ENCODE measurements at places on chromosomes 13 and 19. TPM values are rescaled to one million over a fixed set of nuclear protein-coding genes. Genes with fewer than 3 reads are reported as not detected.
A peak's percentile ranks its signal among the peaks of the same experiment; 100 is the strongest.

GRCh38 chr13:33958964-33959363 is 141.0 kb downstream of the RFC3 start:
- DNase-seq = no peak

DNM2 gene
- total RNA-seq = 184 TPM

DNA sequence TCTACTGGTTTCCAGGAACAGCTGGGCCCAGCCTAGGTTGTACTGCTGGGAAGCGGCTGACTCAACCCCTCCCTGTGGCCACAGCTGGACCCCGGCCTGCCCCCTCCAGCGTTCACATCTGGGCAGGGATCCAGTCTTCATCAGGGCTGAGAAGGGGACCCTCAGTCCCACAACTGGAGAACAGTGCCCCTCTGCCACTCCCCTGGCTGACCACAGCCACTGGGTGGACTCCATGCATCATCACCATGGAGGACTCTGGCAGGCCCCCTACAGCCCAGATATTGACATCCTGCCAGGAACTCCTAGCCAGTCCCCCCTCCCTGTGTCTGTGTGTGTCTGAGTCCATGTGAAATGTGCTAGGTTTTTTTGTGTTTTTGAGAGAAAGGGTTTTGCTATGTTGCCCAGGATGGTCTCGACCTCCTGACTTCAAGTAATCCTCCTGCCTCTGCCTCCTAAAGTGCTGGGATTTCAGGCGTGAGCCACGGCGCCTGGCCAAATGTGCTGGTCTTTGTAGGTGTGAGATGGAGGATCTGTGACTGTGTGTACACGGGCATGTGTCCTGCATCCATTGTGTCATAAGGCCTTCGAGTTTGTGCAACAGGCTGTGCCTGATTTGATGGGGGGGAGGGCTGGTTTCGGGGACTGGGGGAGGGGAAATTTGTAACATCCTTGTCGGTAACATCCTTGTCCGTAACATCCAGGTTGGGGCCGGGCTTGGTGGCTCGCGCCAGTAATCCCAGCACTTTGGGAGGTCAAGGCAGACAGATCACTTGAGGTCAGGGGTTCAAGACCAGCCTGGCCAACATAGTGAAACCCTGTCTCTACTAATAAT is 4.0 kb upstream of the HOOK2 start:
- peak; percentile 54 for DNase-seq

DNA sequence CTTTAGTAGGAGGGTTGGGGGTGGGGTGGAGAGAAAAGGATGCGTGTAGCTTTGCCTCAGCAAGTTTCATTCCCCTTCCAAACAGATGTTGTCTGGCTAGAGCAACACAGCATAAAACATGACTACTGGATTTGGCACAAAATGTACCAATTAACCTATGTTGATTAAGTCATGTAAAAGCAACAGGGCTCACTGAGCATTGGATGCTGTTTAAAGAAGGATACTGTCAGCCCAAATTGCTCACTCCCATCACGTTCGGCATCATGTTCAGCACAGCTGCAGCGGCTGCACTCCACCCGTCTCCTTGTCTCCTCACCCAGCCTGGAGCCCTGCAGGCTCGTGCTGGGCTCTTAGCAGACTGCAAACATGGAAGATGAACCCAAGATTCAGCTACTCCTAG is 77.5 kb downstream of the DLEU7 start:
- no peak for DNase-seq

CYP4F22 gene
- total RNA-seq = not detected

DNA sequence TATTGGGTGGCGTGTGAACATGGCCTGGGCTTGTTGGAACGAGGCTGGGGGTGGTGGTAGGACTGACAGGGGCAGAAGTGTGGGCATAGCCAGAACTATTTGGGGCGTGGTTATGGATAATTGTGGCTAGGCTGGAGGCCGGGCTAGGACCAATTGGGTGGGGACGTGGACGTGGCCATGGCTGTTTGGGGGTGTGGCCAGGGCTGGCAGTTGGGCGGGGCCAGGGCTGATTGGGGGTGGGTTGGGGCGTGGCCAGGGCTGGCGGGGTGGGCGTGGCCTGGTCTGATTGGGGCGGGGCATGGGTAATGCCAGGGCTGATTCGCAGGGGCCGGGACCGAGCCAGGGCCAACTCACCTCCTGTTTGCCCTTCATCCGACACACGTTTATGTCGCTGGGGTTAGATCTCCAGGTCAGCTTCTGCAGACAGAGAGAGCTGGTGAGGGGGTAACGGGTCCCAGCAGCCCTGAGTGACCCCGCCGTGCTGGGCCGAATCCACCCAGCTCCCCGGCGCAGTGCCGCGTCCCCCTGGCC is 2.8 kb downstream of the SEMA6B start:
- no peak for DNase-seq

DNA sequence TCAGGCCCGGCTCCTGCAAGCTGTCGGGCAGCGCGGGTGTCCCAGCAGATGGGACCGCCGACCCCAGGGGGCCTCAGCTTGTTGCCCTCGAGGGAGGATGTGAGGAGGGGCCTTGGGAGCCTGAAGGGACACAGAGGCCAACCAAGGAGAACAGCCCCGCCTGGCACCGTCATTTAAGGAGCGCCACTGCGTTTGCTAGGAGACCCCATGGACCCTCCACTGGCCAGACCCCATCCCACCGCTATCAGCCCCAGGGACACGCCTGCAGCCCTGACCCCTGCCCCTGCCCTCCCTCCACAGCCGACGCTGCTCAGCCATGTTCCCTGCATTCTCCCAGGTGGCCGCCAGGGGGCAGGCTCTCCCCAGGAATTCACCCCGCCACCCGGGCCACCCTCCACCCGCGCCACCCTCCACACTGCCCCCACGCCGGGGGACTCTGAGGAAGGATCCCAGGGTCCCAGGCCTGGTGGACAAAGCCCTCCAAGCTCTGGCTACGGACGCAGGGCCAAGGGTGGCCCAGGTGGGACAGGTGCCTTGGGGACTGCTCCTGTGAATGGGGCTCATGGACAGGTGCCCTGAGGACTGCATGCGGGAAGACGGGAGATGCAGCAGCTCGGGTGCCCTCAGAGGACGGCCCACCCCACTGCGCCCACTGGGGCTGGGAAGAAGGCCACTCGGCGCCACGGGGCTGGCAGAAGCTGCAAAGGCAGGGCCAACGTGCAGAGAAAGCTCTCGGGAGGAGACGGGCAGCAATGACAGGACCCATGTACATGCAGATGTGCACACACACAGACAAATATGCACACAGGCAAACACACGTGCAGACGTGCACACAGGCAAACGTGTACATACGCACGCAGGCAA is 34.4 kb downstream of the PIP5K1C start:
- peak; percentile 76 for DNase-seq

All from endothelial cell (in vitro differentiated cells).